Activated CD4-positive, alpha-beta T cell treated with anti-CD3 and anti-CD28 coated beads, Interleukin-2, amount 10 ng/mL, durations not matched to agents 24 days and 14 days (primary cell): ENCODE measurements at places on chromosomes 12 and 14.

- no peak for DNase-seq
Measured at GRCh38 chr14:105152794-105153241, 15.8 kb downstream of the JAG2 start.

DNA sequence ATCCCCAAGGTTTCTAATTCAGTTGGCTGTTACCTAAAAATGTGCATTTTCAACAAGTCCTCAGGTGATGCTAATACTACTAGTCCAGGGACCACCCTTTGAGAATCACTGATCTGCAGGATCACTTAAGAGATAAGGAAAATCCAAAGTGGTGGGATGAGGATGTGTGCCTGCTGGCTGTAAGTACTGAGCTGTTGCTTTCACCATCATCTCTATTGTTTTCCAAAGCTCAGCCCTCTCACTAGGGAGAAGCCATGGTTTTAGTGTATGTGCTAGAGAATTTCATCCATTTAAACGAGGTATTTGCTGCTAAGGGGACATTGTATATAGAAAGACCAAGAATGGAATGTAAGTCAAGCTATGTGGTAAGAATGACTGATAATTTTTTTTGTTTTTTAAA, 202.3 kb downstream of the KIF21A start:
- DNase-seq = no peak

DNA sequence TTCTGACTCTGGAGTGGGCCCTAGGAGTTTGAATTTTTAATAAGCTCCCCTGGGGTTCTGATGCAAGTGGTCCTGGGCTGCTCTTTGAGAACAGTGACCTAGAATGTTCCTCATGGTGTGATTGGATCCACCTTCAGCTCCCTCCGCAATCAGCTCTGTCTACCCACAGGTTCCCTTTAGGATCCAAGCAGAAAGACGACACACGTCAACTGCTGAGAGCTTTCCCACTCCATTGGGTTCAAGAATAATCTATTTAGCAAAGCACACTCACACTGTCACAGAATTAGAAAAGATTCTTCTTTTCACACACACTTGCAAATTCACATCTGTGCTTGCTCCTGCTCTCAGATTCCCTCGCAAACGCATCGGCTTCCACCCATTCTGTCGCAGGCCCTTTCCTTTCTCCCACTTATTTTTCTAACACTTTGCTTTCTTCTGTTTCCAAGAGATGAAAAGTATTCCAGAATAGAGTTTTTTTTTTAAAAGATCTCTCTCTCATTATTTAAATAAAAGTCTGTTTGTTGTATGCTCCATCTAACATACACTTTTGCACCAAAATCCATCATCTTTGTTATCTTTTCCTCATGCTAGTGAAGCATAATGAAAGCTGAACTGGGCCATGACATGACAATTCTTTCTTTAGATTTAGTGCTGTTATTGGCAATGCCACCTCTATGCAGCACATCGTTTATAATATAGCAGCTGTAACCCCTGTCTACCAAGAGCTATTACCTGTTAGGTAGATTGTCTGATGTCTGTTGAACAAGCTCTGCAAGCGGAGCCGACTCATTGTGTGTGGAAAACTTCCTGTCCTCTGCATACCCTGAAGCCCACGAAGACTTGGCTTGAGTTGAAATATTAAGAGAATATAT, 73.1 kb downstream of the CACNA1C start:
- DNase-seq = no peak

DNA sequence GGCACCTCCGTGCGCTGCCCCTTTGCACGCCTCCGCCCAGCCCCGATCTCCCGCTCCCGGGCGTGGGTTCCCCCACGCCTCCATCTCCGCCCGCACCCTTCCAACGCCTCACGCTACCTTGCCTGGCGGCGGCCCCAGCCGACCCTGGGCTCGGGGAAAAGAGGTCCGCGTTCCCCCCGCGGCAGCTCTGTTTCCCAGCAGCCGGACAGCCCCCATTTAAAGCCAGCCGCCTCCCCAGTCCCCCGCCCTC, at the start of gene PRIMA1:
TSS of gene PRIMA1 (minus strand) at position 193 of the 250 bp plus-strand sequence. CDS start 767 bp downstream, outside the sequence.
- no peak for DNase-seq

DNA sequence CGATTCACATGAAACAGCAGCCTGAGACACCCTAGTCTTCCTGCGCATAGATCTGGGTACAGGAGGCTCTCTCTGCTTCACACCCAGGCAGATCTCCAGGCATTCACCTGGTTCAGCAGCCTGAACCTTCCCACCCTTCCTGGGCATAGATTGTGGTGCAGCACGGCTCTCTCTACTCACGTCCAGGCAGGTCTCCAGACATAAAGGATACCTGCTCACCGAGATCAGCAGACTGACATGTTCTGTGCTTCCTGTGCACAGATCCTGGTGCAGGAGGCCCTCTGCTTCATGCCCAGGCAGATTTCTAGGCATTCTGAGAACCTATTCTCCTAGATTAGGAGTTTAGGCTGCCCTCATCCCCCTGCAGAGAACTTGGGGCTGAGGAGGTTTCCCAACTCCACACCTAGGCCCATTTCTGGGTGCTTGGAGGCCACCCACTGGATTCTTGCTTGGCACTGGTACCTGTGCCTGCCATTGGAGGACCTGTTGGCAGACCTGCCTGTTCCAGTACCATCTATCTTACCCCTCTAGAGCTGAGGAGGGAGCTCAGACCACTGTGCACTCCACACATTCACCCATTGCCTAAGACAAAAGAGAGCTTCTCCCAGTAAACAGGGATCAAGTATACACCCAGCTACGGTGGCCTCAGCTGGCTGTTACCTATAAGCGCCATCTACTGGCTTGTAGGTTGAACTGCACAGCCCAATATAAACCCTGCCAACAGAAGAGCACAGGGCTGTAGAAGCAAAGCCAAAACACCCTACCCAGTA, 28.0 kb upstream of the GARIN6 start:
- peak; percentile 66 for DNase-seq

GRCh38 chr12:53995378-53996239, 4.4 kb upstream of the HOXC9 start:
- DNase-seq = peak; percentile 74
